Stimulated activated CD8-positive, alpha-beta memory T cell treated with anti-CD3 and anti-CD28 coated beads, Interleukin-2, amount 100 ng/mL, for 1 hour (primary cell): ENCODE measurements at places on chromosomes 7 and 10.

DNA sequence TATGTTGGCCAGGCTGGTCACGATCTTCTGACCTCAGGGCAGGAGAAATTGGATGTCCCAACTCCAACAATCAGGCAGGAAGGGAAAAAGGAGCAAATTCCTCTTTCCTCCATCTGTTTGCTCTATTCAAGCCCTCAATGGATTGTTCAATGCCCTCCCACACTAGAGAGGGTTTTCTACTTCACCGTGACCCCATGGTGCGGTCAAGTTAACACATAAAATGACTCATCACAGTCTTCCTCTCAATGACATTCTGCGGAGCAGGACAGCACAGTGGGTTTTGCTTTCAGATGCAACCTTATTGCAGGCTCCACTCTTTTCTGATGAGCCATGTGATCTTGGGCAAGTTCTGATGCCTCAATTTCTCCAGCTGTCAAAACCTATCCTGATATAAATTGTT lies 364.9 kb downstream of the ANKRD30A start:
- no peak for DNase-seq

- no peak for DNase-seq
These were observed at the start of gene HOXA3 for GRCh38 chr7:27151931-27152815. Gene HOXA3, minus strand, starts transcription at chr7:27152583. Its CDS starts 41,943 bp downstream, at chr7:27110640.

DNA sequence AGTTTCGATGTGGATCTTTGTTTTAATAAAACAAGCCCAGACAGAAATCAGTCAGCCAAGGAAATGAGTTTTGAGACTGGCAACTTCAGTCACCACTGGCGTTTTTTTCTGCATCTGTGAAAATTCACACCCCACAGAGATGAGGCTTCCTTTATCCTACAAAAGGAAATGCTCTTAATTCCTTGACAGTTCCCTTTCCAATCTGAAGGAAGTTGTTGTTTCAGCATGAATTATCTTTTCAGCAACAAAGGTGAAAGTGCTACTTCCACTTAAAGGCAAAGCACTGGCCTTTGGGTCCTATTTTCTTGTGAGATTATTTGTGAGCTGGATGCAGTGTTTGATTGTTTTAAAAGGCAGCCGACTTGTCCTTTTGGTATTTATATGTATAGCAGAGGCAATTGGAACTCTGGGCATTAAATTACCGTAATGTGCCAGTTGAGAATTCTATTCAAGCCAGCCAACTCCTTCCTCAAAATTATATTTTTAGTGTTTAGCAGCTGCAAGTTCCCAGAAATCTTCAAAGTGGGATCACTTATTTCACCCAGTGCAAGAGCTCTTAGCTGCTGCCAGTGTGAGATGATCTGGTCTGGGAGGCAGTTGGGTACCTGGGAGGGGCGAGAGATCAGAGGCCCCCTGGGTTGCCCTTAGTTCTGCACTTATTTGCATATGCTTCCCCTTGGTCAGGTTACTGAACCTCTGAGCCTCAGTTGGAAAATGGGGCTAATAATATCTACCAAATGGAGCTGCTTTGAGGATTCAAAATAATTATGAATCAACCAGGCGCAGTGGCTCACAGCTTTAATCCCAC lies 427.1 kb downstream of the GALNT17 start:
- no peak for DNase-seq

- no peak for DNase-seq
These were observed 36.7 kb upstream of the INPP5A start for GRCh38 chr10:132500781-132501415.

- DNase-seq: no peak
These were observed 38.0 kb downstream of the UNC5B start for GRCh38 chr10:71250405-71250804.
